ENCODE measurements at places on chromosomes 4 and X.

GRCh38 chr4:174629265-174629664, 107.0 kb upstream of the HPGD start:
- no peak for DNase-seq

GRCh38 chrX:145213504-145213903, 33.8 kb upstream of the SPANXN1 start:
- DNase-seq: no peak

DNA sequence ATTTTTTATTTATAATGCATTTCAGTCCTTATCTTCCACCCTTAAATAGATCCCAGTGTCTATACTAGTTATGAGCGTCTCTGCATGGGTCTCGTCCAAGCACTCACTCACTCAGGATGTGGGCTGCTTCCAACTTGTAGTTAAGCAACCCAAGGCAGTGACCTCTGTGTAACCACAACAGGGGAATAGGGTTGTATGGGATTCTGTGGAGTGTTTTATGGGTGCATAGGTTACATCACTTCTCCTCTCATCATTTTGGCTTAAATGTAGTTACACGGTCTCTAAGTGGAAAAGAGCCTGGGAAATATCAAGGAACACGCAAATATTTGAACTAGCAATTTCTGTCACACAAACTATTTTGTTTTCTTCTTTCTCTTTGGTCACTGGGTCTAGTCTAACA, 931.0 kb downstream of the STIM2 start:
- peak; percentile 3 for DNase-seq

- no peak for DNase-seq
These were observed 630.4 kb downstream of the CCSER1 start for GRCh38 chr4:90757534-90758060.

GRCh38 chr4:113674251-113674650, 87.3 kb downstream of the CAMK2D start:
- no peak for DNase-seq

DNA sequence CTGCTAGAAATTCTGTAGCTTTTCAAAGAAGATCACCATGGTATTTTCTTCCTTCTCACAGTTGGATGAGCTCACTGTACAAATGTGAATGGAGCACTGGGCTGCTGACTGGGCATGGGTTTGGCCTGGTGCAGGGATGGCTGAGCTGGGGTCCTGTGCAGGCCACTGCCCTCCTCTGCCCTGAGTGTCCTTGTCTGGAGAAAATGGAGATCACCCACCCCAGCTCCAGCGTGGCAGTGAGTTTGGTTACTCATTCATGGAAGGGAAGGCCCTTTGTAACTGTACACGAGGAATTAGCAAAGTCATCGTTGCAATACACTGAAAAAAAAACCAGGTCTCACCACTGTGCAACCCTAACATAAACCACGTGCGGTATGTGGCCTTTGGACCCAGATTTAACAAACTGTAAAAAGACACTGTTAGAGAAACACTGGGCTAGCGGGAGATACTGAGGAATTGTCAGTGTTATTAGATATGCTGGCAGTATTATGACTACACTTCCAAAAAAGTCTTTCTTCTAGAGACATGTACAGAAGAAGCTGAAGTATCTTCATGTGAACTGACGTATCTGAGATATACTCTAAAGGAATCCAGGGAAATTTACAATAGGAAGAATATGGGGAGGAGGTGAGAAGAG, 16.1 kb upstream of the TBC1D14 start:
- DNase-seq: peak; percentile 38

DNA sequence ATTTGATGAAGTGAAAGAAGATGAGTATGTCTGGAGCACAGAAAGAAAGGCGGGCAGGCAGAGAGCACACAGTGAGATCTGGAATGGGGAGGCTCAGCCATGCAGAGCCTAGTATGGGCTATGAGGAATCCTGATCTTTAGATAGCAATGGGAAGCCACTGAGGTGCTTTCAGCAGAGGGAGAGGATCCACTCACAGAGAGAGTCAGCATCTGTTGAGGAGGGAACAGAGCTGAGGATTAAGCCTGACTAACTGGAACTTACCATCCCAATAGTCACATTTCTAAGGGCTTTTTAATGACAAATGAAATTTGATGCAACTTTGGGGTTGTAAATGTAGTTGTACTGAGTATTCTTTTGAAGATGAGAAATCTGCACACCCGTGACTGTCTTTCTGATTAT, 20.6 kb upstream of the FGFBP2 start:
- DNase-seq: no peak

- DNase-seq: no peak
These were observed 125.9 kb downstream of the CFAP299 start for GRCh38 chr4:80461412-80461811.

DNA sequence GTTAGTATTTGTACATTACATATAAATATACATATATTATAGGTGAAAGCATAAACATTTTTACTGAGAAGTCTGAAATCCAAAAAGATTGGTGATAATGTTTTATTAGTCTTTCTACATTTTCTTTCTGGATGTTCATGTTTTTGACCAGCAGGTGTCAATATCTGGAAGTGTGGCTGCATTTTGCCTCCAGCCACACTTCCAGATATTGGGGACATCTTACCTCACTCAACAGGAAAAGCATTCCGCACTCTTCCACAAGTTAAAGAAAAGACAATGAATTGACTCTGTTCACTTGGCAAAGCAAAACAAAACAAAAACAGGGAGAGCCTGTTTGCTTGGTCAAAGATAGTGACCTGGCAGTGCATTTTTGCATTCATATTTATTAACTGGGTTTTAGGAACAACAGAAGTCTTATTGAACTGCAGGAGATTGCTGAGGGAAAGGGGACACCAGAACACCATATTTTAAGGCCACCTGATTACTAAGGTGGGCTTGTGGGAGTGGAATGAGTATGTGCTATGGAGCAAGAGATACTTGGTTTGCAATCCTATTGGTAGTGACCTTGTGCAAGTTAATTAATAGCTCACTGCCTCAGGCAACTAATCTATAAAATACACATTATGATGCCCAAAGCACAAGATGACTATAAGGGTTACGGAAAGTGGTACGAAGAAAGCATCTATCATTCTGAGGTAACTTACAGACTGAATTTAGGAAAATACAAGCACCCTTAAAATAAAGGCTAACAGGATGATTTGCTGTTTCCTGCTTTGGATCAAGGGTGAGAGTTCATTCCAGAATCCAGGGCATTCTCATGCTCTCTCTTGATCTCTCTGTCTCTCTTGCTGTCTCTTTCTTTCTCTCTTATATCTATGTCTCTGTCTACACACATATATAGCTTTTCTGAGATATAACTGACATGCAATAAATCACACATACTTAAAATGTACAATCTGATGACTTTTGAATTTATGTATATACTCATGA, 389.9 kb upstream of the EMCN start:
- DNase-seq: peak; percentile 15

GRCh38 chr4:152281211-152281610, 254.7 kb downstream of the FBXW7 start:
- no peak for DNase-seq

DNA sequence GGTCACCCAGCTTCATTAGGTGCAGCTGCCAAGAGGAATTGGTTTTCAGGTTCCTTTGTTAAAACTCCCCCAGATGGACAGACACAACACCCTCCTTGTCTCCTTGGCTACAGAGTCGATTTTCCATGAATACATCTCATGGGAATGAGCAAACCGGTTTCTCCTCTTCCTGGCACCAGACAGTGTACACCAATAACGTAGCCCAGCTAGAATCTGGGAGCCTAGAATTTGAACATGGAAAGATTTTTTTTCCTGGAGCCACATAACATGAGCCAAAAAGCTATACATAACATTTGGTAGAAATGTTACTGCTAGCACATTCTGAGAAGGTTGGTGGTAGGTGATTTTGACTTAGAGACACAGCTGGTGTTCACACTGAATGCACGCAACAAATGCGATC, 62.9 kb upstream of the SLC34A2 start:
- no peak for DNase-seq

DNA sequence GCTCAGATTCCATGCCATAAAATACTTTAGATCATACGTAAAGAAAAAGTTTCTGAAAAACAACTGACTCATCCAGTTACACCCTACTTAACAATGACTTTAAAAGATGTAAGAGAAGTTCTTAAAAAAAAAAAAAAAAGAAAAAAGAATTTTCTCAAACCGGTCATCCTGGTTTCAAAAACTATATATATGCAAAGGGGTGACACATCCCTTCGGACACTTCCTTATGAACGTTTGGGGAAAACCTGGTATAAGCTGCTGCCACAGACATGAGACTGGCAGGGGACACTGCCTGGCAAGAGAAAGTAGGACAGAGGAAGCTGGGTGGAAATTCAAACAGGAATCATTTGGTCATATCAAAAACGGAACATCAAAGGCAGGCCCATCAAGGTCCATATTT, 81.2 kb upstream of the PRSS48 start:
- peak; percentile 89 for DNase-seq

GRCh38 chrX:6681521-6682145, 146.7 kb upstream of the VCX3A start:
- no peak for DNase-seq

DNA sequence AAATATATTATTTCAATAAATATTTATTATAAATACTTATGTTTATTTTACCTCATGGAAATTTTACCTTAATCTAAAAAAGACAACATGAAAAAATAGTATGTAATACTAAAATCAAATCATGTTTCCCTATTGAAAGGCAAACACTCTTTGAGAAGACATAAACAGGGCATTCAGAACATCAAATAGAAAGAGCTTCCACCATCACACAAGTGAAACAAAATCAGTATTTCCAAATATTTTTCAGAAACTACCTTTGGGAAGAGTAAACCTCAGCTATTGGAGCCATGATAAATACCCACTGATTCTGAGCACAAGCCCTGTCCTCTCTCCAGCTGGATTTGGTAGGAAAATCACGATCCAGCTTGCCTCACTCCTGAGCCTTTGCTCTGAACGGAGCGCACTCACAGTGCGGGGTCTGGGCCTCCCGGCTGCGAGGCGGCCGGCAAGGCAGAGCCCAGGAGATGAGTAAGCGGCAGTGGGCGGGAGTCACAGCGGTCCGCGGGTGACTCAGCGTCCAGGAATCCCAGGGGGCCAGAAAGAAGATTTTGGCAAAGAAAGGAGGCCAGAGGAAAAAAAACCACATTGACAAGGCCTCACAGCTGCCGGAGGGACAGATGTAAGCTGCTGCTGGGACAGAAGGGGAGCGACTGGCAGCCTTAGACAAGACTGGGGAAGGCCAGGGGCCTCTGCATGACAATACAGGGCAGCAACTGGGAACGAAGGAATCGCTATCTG, 14.7 kb upstream of the ANXA5 start:
- peak; percentile 97 for DNase-seq

DNA sequence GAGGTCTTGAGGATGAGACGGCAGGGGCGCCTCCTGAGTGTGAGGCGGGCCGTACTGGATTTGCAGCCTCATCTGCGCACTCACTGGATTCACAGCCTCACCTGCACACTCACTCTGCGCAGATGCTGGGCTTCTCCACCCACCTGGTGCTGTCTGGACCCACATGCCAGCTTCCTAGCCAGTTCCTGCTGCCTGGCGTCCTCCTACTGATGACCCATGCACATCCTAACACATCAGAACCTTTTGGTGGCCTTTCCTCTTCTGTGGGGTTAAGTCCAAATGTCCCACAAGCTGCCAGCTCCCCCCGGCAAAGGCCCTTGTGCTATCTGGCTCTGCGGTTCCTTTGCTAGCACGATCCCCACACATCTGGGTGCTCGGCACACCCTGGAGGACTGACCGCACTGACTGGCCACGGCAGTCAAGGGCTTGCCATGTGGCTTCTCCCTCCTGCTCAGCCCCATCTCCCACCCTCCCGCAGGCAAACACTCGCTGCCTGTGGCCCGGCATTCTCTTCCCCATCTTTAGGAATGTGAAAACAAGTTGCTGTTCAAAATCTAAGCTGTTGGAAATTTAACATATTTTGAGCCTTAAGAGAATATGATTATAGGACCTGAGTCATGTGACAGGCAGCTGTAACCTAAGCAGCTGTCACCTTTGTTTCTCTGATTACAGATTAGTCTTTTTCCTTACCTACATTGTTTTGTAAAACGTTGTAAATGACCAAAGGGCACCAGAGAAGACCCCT, 39.4 kb upstream of the AFAP1 start:
- no peak for DNase-seq

DNA sequence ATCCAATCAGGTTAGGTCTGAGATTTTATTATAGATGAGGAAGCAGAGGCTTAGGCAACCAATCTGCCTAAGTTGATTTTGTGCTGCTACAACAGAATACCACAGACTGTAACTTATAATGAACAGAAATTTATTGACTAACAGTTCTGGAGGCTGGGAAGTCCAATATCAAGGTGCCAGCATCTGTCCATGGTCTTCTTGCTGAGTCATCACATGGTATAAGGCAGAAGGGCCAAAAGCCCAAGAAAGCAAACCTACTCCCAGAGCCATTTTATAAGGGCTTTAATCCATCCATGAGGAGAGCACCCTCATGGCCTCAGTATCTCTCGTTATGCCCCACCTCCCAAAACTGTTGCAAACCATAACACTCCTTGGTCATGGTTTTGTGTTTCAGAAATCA, 55.8 kb downstream of the GPAT3 start:
- no peak for DNase-seq

DNA sequence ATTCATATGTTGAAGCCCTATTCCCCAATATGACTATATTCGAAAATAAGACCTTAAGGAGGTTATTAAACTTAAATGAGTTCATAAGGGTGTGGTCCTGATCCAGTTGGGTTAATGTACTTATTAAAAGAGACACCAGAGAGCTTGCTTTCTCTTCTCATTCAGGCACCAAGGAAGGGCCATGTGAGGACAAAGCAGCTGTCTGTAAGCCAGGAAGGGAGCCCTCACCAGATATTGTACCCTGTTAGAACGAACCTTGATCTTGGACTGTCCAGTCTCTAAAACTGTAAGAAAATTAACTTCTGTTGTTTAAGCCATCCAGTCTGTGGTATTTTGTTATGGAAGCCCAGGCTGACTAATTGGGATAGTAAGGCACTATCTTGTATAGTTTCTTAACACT, 9.1 kb upstream of the YTHDC1 start:
- DNase-seq: no peak

DNA sequence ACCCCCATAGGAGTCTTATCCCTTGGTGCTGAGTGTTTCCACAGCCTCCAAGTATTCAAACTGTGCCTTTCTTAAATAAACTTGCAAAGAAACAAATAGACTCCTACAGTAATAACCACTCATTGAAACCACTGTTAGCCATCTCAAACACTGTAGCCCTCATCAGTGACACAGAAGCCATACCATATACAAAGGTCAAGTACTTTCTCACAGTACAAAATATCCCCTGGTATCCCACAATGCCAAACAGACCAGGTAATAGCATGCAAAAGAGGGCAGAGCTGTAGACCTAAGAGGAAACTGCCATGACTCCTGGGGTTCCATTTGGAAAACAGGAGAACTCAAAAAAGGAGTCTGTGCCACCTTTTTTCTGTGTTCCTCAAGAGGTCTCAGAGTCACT, 173.8 kb upstream of the PPP1R2C start:
- DNase-seq: no peak

GRCh38 chr4:152806501-152807125, 26.9 kb downstream of the ARFIP1 start:
- DNase-seq: no peak

DNA sequence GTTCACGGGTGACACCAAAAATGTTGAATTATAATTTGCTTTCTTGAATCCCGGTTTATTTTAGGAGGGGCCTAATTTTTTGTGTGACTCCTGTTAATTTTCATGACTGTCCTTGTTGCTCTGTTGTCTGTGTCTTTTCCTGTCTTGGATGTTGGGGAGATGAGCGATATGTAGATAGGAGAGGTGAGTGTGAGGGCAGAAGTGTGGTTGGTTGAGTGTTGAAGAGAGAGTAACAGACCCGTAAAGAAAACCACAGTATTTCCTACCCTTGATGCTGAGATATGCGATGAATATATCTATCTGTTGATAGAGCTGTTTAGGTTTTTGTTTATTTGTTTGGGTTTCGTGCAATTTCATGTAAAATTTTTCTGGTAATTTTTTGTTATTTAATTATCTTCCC, 70.5 kb downstream of the CPE start:
- no peak for DNase-seq
